BJ (cell line): ENCODE measurements at places on chromosomes 6 and 20. TPM values are rescaled to one million over a fixed set of nuclear protein-coding genes. Genes with fewer than 3 reads are reported as not detected.

DNA sequence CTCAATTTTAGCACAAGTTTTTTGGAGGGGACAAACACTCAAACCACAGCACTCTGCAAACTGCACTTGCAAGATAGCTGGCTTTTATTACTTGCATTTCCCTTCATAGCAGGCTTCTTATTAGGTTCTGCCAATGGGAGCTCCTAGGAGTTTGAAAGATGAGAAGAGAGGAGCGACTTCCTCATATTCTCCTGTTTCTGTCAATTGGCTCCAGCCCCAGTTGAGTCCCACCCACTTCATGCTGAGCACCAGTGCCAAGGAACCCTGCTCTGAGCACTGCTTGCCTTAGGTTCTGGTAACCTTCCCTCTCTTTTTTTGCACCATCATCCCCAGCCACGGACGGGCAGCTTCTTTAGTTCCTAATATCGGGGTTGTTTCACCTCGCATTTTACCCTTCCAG, 67.9 kb downstream of the PSMB1 start:
- DNase-seq, result no peak

DNA sequence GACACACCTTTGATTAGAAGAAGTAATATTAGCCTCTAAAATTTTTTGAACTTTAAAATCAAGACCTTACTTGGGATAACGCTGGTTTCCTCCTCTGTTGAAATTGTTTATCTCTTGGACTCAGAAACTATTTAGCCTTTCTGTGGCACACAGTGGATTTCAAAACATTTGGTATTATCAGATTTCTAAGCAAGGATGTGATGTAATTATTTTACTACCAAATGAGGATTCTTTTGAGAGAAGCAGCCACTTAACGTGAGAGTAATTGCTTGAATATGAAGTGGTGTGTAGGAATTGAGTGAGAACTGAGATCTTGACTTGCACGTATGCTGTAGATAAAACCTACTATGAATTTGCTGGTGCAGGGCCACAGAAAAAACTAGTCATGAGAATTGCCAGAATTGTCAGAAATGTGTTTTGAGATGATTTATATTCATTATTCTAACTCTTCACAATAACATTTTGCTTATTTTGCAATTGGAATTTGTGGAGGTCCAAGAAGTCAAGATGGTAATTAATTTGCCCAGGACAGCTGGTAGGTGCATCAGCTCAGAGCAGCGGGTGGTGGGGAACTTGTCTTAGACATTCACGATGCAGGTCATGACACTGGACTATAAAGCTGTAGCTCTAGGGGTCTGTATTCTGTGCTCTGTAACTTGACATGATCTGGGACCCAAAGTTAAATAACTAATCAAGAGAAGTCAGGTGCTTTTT, 53.4 kb downstream of the AKAP12 start:
- peak; percentile 55 for DNase-seq

- no peak for DNase-seq
These were observed 57.4 kb downstream of the ARHGAP40 start for GRCh38 chr20:38658879-38659596.

GRCh38 chr20:43564993-43565757, 6.3 kb downstream of the SGK2 start:
- no peak for DNase-seq

DNA sequence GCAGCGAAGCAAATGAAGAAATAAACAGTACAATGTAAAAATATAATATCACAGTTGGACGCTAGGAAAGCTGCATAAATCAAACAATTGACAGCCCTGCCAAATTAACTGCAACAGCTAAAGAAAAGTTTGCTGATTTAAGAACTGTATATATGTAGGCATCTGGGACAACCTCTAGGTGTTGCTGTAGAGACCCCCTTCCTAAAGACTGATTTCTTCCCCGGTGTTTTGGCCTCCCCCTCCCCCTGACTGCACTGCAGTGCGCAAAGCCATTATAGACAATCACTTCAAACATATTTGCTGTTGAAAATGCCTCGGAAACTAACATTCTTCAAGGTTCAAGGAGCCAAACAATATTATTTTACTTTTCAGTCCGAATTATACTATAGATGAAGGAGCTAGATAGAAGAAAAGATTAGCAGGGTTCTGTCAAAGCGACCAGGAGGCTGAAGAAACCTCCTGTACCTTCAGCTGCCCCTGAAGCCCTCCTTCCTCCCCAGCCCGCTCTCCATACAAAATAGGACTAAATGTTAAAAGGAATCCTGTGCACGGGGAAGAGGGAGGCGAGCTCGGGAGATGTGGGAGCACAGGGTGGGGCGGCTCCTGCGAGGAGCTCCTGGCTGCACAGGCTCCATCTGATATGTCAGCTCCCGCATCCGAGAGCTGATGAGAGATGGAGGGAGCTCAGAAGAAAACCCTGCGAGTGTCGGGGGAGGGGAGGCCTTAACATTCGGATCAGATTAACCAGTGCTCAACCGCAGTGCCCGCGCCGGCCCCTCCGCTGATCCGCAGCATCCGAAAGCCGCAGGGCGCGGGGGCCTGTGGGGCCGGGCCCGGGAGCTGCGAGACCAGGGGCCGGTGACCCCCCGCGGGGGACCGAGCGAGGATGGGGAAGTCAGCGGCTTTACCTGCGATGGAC, 822 bp downstream of the ELOVL4 start:
- no peak for DNase-seq

GRCh38 chr6:136016228-136017225, 165.0 kb downstream of the PDE7B start:
- DNase-seq, result no peak

DNA sequence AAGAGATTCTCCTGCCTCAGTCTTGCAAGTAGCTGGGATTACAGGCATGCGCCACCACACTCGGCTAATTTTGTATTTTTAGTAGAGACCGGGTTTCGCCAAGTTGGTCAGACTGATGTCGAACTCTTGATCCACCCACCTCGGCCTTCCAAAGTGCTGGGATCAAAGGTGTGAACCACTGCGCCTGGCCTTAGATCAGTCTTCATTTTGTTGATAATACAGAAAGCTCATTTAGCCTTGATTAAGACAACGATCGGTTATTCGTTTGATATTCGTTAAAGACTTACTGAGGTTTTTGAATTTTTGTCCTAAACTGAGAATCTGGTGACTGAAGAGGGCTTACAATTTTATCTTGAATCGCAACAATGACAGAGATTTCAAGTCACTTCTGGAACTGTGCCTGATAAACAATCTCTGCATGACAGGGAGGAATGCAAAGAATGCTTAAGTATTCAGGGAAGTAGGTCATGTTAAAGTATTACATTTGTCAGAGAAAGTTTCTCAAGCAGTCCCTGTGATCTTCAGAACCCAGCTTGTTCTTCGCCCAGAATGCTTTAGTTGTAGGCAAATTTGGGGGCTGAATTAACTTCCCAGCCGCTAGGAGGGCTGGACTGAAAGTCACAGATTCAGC, 14.8 kb downstream of the AKAP12 start:
- DNase-seq, result no peak

DNA sequence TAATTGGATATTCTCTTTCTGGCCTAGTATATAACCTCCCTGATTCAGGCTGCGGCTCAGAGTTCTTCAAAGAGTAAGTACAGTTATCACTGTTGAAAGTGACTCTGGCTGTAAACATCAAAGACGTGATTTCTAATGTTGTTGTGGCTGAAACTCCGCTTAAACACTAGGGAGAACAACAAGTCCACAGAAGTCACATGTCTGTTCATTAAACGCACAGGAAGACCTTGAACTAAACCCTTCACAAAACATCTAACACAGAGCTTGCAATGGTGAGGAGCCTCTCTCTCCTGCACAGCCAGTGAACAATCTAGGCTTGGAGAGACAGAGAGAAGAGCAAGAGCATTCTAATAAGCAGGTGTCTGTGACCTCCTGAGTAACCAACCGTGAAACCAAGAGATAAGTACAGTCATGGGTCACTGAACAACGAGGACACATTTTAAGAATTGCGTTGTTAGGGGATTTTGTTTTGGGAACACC, 249.3 kb downstream of the PRKN start:
- no peak for DNase-seq

DNA sequence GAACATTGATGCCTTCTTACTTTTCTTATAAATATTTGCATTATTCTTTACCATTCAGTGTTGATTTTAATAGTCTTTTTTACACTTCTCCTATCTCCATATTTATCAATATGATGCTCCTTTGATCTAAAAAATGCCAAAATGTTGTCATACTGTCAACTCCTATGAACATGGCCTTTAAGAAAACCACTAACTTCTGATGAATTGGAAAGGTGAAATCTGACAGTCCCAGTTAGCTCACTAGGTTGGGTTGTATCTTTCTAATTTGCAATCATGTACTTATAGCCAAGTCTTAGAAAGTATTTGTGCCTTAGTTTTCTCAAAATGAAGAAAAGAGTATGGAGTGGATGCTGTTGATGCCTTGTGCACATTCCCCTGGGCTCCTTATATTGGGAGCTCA, 75.4 kb upstream of the SPACA1 start:
- DNase-seq, result no peak

GRCh38 chr6:137687818-137688217, 179.2 kb upstream of the TNFAIP3 start:
- no peak for DNase-seq

DNA sequence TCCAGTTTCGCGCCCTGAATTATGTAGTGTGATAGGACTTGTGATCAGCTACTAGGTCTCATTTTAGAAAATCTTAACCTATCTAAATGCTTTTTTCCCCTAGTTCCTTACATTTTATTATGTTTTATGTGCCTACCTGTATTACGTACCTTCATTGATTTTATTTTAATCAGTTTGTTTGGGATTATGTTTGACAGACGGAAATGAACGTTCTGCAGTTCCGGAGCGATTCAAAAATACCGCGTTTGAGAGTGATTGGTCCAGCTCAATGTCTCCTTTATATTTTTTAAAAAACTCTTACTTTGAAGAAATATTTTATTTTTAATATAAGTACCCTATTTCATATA, 114.3 kb upstream of the BTN3A2 start:
- no peak for DNase-seq

DNA sequence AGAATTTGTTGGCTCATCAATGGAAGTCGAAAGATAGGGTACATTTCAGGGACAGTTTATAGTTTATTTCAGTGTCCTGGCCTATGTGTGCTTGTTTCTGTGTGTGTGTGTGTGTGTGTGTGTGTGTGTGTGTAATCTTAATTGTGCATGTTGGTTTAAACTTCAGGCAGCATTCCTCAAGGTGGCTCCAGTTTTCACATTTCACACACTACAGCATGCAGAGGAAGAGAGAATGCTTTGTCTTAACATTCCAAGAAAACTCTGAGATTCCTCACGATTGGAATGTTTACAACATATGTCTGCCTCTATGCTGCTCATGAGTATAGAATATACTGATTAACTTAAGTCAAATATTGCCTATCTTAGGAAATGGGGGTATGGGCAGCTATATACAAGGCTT, 332.6 kb upstream of the EPHA7 start:
- DNase-seq, result no peak

DNA sequence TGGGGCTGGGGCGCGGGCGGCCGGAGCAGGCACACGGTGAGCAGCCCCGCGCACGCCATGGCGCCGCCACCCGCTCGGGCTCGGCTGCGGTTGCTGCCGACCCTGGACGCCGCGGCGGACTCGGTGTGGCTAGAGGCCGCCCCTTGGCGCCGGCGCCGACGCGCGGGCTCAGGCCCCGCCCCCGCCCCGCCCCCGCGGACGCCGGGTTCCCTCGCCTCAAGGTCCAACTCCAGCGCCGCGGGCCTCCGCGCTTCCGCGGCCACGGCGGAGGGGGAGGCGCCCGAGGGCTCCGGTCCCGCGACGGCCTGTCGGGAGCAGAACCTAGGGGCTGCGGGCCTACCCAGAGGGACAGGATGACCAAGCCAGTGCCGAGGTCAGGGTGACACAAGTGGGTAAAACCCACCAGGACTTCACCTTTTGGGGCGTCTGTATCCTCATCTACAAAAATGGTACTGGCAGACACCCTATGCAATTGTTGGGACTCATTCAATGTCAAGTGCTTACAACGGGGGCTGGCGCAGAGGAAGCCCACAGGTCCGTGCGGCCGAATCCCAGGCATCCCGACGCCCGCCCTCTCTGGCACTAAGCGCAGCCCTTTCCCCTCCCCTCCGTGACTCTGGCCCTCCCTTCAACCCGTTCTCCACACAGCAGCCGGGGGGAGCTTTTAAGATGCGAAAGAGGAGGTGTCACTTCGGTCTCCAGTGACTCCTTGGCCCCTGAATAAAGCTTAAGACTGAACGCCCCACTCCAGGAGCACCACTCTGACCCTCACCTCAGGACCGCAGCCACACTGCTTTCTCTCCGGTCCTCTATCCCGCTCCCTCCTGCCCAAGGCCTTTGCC, at the start of gene NECAB3:
TSS of gene NECAB3 (minus strand) at position 135 of the 842 bp plus-strand sequence. CDS start at position 59, 76 bp downstream.
- DNase-seq, result no peak

Gene SEMG1
- polyA plus RNA-seq, result not detected in 2 replicates

Gene LCA5
- 0.94 and 2.5 TPM in 2 replicates for polyA plus RNA-seq

Gene PAK5
- polyA plus RNA-seq, result not detected in 2 replicates

Gene GDAP1L1
- not detected in 2 replicates for polyA plus RNA-seq

Gene HTR1B
- 1.4 and 3.1 TPM in 2 replicates for polyA plus RNA-seq

Gene HTR1E
- polyA plus RNA-seq, result not detected in 2 replicates

Gene DNAJC5
- polyA plus RNA-seq, result 33.7 and 45.6 TPM in 2 replicates

Gene C6orf141
- 0.22 and 0.32 TPM in 2 replicates for polyA plus RNA-seq
